HL-60 (cell line): ENCODE measurements at places on chromosomes 5 and 9.
A peak's percentile ranks its signal among the peaks of the same experiment; 100 is the strongest.

- DNase-seq, result no peak
Observed at GRCh38 chr5:51203598-51203997, 179.7 kb upstream of the ISL1 start.

- DNase-seq, result no peak
Observed at GRCh38 chr9:125513668-125514413, 193.2 kb downstream of the MAPKAP1 start.

DNA sequence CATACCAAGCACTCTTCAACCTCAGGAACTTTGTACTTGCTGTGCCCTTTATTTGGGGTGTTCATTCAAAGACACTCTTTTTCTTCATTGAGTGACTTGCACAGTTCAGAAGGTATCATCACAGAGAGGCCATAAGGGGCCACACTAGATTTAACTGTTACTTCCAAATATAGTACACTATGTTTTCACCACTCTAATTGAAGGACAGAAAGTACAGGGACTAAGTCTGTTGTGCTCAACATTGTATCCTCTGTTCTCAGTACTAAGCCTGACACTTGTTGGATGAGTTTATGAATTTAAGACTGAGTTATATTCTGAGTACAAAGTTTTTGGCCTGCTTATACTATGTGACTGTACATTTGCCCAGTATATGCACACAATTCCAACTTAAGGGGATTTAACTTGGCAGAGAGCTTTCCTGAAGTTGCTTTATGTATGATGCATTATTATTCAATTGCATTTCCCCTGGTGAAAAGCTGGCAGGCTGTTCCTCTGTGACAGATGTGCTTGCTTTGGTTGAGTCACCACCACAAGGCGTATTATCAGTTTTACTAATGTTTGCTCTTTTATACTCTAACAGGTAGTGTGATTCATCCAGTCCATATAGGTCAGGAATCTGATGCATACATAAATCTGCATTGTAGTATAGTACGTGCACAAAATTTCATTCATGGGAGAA, 714.8 kb downstream of the TLR4 start:
- no peak for DNase-seq

DNA sequence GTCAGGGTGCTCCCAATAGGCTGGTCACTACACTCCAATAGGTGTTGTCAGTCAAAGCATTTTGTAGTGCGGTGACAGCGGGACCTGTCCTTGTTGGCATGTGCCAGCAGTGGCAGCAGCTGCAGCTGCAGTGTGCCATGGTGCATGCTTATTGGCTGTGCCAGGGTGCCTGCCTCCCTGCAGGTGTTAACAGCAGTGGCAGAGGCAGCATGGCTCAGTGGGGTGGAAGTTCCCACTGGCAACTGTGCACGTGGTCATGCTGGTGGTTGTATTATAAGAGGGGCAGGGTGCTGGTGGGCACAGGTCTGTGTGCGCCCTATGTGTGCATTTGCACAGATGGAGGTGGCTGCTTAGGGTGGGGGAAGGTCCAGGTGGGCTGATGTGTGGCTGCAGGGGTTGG, 133.7 kb upstream of the EDIL3 start:
- DNase-seq, result no peak

- DNase-seq, result no peak
Observed at GRCh38 chr5:175464074-175464941, 14.1 kb upstream of the SFXN1 start.

- DNase-seq, result peak; percentile 13
Observed at GRCh38 chr5:135491552-135492318, 39.6 kb upstream of the TIFAB start.

- DNase-seq, result no peak
Observed at GRCh38 chr9:106861640-106862109, 1.3 kb upstream of the ZNF462 start.

DNA sequence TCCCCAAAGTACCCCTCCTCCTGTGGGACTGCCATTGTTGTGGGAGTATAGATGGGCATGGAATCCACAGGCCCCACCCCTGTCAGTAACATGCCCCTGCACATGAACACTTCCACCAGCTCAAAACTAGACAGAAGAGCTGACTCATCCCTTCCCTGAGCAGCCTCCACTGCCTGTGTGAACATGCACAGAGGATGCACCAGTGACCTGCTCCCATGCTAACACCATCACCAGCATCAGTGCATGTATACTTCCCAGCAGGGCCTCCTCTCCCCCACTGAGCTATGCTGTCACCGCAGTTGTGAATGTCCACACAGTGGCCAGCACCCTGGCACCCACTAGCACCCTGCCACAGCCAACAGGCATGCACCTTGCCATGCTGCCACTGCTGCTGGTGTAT, 939.8 kb downstream of the EFNA5 start:
- DNase-seq, result no peak

DNA sequence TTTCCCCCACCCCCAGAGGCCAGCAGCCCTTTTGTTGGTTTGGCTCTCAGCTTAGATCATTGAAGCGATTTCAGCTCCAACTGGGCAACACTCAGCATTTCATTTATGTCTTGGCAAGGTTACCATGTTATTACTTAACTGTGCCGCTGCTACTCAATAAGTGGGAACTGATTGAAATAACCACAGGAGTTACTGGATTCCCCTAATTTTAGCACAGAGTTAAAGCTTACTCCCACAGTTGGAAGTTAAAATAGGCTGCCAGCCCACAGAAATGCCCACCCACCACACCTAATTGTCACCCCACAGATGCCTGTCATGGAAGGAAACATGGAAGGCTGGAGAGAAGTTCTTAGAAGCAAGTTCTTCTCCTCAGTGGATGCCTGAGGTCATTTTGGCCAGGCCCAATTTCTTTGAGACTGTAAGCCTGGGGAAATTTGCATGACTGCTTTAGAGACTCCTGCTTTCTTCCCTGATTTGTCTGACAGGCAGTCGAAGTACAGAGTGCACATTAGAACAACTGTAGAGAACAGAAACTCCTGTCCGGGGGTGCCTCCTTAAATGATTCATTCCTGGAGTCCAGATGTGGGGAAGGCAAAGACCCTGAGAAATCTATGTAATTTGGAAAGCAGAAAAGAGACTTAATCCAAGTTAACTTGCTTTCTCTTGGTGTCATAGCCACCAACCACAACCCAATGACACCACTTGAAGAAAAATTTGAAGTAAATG, 370.0 kb downstream of the ZSWIM6 start:
- no peak for DNase-seq

DNA sequence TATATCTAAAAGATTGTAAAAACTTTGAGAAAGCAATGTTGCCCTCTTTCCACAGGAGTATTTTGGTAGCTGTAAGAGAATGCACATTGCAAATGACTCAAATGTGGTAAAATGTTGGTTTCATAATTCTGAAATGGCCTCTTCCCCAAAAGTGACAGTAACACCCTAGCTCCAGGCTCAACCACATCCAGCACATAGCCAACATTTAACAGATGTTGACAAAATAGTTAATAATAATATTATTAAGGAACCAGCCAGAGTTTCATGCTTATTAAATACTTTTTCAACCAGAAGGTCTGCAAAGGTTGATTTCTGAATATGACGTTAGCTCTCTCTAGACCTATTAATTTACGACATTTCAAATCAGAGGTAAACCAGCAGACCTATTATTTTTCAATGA, 1.3 kb downstream of the ANXA1 start:
- DNase-seq, result peak; percentile 81

GRCh38 chr9:124771867-124772679, 962 bp upstream of the NR6A1 start:
- DNase-seq, result no peak

DNA sequence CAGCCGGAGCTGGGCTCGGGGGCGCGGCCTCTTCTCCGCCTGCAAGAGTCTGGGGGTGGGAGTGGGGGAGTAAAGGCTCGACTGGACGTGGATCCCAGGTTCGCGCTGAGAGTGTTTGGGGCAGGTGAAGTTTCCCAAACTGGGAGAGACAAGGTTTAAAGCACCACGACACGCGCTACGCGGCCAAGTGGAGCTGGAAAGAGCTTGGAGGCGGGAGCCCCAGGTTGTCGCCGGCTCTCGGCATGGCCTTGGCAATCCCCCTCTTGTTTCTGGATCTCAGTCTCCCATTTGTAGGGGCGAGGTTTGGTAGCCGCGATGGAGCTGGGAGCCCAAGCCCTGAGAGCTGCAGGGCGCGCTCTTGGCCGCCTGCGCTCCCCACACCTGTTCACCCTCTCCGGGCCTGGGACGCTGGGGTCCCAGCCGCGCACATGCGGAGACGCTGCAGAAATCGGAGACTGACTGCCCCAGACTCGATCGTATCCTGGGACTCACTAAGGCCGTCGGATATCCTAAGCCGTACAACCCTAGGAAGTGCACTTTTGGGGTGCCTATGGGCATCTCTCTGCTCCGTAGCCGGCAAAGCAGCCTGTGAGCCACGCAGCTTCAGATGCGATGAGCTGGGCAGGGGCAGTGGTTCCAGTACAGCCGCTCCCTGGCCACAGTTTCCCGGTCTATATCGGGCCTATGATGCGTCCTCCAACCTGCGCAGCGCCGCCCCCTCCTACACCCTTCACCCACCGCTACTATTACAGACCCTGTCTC, 937 bp downstream of the TMOD1 start:
- no peak for DNase-seq

- no peak for DNase-seq
Observed at GRCh38 chr5:119070578-119070827, 384 bp upstream of the DMXL1 start.
